NCI-H1092 (cell line): ENCODE measurements at places on chromosomes 2 and 18.
A peak's percentile ranks its signal among the peaks of the same experiment; 100 is the strongest.

DNA sequence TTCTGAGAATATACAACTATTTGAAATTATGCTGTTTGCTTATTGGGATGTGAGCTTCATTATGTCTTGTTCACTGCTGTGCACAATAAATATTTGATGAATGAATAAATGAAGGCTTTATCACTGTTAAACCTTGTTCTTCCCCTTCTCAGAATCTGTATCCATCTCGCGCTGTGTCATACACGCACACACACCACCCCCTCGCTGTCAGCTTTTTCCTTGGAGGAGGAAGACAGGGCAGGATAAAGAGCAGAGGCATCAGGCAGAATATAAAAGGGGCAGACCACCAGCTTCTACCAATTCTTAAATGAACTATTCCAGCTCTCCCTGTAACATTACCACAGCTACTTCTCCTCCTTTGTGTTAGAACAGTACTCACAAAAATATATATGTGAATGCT lies 75.0 kb downstream of the CD226 start:
- DNase-seq: no peak

DNA sequence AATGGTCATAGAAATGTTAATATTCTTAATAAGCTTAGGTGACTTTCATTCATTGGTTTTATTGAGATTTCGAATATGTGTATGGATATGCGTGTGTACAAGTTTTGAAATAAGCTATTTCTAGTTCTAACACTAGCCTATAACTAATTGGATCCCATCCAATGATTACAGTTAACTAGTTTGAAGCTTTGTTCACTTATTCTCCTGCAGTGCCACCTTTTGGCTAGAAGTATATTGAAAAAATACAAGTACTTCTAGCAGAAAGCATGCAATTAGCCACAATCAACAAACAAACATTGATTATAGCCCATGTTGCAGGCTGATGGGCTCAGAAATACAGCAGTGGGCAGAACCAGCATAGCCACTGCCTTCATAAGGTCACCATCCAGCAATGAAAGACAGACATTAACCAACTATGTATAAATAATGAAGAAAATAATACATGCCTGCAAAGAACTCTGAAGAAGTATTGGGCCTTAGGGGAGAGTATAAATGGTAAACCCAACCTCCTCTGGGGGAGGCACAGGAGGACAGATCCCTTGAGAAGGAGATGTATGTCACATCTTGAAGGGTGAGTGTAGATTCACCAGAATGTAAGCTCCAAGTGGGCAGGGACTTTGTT lies 5.1 kb upstream of the PIEZO2 start:
- peak; percentile 0 for DNase-seq

GRCh38 chr2:185144159-185144919 lies 546.0 kb downstream of the ZNF804A start:
- DNase-seq: no peak

DNA sequence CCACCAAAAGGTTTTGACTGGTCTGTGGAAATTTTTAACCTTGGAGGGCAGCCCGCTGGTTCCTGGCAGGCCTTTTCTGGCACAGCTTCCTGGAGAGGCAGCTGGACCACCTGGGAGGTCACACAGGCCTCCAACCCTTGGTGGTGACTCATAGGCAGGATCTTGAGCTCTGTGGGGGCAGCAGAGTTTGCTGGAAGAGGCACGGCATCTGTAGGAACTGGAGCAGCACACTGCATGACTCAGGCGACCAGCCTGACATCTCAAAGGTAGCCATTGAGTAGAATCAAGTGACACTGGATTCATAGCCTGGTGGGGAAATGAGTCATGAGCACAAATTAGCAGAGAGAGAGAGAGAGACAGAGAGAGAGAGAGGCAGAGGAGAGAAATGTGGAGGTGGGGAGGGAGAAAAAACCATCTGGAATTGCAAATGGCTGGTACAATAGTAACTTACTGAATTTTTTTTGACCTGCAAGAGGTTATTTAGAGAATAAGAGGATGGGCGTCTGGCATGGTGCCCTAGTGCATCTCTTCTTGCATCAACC lies 57.4 kb downstream of the TRPM8 start:
- DNase-seq: no peak

GRCh38 chr2:28338831-28339321 lies 53.8 kb upstream of the FOSL2 start:
- no peak for DNase-seq

GRCh38 chr2:171200469-171200868 lies 39.8 kb upstream of the TLK1 start:
- DNase-seq: no peak

- no peak for DNase-seq
Measured at GRCh38 chr2:62471816-62472215, 34.2 kb downstream of the TMEM17 start.

- DNase-seq: peak; percentile 7
Measured at GRCh38 chr2:68251855-68252399, 405 bp downstream of the PPP3R1 start.

DNA sequence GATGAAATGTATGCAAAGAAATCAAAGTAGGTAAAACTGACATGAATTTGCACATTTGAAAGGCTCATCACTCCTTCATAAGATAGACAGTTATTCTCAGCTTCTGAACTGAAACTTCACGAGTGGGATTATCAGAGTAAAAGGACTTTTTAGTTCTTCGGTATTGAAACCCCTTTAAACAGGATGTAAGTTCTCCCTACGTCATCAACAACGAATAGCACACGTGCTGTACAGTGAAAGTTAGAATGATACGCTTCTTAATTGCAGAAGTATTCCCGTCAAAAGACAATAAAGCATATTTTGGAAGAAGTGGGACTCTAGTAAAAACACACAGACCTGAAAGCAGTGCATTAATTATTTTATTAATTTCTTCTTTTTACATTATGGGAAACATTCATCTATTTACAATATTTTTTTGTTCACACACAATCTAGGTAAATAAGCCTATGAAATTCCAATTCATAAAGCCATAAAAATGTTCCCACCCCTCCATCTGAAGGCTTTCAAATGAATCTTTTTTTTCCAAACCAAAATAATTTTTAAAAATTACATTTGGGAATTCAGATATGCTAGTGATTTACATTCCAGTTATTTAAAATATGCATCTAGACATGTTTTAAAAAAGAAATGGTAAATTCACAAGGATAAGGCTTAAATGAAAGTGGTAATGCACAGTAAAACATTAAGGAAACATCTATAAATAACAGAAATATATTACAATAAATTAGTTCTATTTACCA lies 45.9 kb downstream of the TGIF1 start:
- DNase-seq: no peak

GRCh38 chr2:159010340-159010739 lies 41.9 kb downstream of the TANC1 start:
- no peak for DNase-seq

GRCh38 chr18:31722369-31722957 lies 38.1 kb upstream of the B4GALT6 start:
- DNase-seq: peak; percentile 78

GRCh38 chr2:124327303-124327702 lies 302.2 kb downstream of the CNTNAP5 start:
- DNase-seq: no peak
